Stomach (tissue), 19 donors: ENCODE measurements at places on chromosomes 6 and 20.

- no peak for DNase-seq
Observed at GRCh38 chr6:70394518-70395300, 18.6 kb upstream of the FAM135A start.

DNA sequence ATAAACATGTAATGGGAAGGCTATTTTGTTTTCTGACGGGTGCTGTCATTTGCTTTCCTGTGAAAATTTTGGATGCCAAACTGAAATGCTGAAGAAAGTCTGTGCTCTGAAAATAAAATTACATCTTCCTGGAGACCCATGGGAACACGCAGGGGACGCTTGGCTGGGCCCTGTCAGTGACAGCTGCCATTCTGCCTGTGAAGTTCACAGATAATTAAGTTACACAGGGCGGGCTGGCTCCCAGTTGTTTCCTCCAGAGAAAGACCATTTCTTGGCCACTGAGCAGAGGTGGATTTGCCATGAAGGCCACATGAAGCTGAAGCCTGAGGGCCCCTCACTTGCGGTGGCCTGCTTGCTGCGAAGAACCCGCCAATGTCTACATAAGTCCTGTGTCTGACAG lies 93.5 kb downstream of the TMEM170B start:
- DNase-seq: no peak

DNA sequence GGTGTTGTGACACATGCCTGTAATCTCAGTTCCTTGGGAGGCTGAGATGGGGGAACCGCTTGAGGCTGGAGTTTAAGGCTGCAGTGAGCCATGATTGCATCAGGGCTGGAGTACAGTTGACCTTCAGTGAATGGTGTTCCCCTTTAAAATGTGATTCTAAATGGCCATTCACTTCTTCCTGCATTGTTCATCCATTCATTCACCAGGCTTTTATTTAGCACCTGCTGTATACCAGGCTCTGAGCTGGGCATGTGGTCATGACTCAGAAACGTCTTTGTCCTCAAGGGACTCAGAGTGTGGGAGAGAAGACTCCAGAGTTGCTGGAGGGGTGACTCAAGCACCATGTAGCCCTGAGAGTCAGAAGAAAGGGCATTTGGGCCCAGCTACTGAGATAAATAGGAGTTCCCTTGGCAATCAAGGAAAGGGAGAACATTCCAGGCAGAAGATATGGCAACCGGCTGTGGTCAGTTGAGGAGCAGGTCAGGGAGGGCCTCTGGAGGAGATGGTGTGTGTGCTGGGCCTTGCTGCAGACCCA lies 101.1 kb downstream of the DLGAP4 start:
- no peak for DNase-seq

DNA sequence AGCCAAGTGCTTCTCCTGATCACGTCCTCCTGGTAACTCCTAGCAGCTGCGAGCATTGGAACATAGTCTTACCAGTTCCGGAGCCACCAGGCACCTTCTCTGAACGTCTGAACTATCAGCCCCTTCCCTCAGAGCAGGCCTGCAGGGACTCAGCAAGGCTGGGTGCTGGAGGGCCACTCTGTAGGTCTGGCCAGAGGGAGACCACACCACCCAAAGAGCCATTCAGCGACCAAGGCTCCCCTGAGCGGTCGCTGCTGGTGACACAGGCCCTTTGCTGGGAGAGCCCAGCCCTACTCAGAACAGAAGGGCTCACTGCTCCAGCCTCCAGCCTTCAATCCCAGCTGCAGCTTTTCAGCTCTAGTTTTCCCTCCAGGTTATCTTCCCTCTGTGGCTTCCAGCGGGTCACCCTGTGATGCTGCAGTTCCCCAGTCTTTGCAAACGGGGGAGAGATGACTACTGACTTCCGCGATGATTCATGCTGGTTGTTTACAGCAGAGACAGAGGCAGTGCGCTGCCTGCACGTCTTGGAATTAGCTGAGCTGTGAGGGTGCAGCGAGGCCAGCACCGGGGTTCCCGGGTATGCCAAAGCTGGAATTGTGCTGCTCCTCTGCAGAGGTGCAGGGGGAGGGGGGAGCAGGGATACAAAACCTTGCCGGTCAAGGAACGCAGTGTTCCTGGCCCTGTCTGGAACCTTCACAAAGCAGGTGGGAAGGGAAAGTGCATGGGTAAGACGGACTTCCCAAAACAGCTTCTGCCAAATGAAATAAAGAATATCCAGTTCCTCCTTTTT lies 161.4 kb downstream of the LY86 start:
- peak; percentile 83 for DNase-seq

DNA sequence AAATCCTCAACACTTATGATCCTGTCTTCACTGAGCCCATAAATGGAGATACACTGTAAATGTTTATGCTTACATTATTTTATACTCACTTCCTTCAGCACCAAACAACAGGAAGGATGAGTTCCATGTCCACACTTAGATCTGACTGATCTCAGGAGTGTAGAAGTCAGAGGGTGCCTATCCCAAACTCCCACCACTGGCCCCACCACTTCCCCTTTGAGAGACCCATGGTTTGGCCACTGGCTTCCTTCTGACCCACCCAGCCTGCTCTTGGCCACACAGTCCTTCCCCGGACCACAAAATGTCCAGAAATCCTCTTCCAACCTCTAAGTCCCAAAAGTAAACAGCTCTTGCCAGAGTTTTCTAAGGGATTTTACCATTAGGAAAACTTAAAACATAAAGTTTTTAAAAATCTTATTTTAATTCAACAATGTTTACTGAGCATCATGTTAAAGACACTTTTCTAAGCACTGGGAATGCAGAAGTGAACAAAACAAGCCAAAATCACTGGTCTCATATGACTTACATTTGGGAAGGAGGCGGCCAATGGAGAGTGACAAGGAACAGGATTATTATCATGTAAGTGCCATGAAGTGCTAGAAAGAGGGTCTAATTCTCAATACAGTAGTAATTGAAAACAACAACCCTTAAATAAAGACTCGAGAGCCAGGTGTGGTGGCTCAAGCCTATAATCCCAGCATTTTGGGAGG lies 103.8 kb downstream of the NRSN1 start:
- DNase-seq: no peak

DNA sequence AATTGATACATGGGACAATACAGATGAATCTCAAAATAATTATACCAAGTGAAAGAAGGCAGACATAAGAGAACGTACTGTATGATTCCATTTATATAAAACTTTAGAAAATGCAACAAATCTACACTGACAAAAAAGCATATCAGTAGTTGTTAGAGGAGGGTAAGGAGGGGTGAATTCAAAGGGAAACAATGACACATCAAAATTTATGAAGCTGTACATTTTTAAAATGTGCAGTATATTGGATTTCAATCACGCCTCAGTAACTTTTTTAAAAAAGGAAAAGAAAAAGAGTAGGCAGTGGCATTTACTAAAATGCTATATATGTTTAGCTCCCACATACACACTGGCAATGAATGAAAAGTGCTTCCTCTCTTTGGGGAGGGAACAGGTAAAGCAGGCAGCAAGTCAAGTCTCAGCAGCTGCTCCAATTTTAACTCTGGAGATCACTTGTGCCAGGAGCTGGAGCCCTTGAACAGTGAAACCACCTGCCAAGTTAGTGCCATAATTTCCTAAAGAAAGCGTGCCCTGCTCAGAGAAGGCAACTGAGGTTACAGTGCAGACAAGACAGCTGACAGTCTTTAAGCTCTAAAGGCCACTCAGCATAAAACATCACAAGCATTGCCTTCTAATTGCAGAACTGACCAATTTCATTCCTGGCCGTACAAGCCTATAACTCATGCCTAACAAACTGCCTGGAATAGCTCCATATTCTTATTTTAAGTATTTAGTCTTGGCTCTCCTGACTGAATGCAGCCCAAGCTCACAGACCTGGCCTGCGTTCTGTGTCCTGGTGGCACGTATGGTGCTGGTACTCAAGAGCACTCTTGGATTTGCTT lies 10.9 kb downstream of the FKBP1A start:
- no peak for DNase-seq

GRCh38 chr20:62141397-62142251 lies 1.6 kb downstream of the PSMA7 start:
- no peak for DNase-seq

GRCh38 chr6:24004659-24005058 lies 121.4 kb upstream of the NRSN1 start:
- no peak for DNase-seq

DNA sequence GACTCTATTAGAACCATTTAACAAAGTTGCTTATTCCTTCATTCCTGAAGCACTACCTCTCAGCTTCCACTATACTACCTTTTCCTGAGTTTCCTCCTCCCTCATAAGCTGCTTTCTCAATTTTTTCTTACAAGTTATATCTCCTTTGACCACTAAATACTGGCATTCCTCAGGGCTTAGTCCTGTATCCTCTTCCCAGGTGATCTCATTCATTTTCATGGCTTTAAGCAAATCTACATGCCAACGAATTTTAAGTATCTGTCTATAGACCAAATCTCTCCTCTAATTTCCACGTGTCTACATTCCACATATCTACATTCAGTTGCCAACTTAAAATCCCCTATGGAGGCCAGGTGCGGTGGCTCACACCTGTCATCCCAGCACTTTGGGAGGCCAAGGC lies 134.7 kb downstream of the BTBD9 start:
- no peak for DNase-seq

DNA sequence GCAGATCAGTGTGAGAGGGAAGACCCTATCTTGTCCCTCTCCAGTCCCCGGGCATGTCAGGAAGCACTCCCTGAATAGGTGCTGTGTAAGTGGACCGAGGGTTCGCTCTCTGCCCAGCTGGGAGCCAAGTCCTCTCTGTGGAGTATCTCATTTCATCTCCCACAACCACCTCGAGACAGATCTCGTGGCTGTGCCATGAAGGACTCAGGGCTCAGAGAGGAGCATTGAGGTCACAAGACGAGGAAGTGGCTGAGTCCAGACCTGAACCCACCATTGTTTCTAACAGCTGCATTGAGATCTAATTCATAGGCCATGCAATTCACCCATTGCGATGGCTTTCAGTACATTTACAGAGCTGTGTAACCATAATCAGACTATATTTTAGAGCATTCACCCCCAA lies 34.7 kb upstream of the STX16 start:
- DNase-seq: no peak

GRCh38 chr6:33816911-33817310 lies 13.1 kb upstream of the MLN start:
- DNase-seq: no peak

- DNase-seq: no peak
Observed at GRCh38 chr6:104207635-104208034, 652.1 kb downstream of the HACE1 start.

GRCh38 chr6:126039284-126039683 lies 52.9 kb downstream of the TRMT11 start:
- no peak for DNase-seq

- DNase-seq: no peak
Observed at GRCh38 chr6:161443848-161444247, 170.0 kb upstream of the AGPAT4 start.

GRCh38 chr6:96394727-96395126 lies 126.9 kb upstream of the UFL1 start:
- peak; percentile 43 for DNase-seq

GRCh38 chr6:150072201-150072600 lies 3.3 kb upstream of the ULBP3 start:
- DNase-seq: peak; percentile 92
